ENCODE measurements at places on chromosomes 7 and 10. TPM values are rescaled to one million over a fixed set of nuclear protein-coding genes. Genes with fewer than 3 reads are reported as not detected.

DNA sequence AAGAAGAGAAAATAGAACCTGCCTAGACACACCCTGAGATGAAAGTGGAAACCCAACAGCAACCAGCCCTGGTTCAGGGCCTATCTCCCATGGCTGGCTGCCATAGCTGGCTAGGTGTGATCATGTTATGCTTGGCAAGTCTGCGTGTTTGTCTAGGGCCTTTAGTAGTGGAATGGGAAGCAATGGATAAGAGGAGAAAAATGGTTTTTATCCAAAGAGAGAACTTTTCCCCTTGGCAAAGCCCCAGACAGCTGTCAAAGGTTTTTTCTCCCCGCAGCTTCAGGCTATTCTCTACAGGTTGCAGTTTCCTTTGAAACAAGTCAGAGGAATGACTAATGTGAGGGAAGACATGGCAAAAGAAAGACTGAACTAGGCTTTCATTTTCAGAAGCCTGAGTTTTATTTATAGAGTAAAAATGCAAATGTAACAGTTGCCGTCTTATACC is 161.5 kb downstream of the SEMA3D start:
- H3K4me1 ChIP-seq, result no peaks in the 10 kb centered on the region
- no peaks in the 10 kb centered on the region for H3K27me3 ChIP-seq
- H3K36me3 ChIP-seq, result no peaks in the 10 kb centered on the region
- no peak for DNase-seq

The UPK3B gene
- 0.27 TPM for total RNA-seq

- H3K4me3 ChIP-seq, result no peak overlapping the region
- H3K4me1 ChIP-seq, result no peaks in the 10 kb centered on the region
These were observed 35.5 kb upstream of the CALN1 start for GRCh38 chr7:72447465-72448204.

- DNase-seq, result no peak
- peak overlapping the region; percentile 91 for H3K27ac ChIP-seq
These were observed 667 bp downstream of the KLLN start for GRCh38 chr10:87862679-87863052.

GRCh38 chr7:22296916-22297315 is 60.0 kb downstream of the RAPGEF5 start:
- no peak overlapping the region for H3K27ac ChIP-seq
- no peak for DNase-seq
- H3K4me1 ChIP-seq, result no peaks in the 10 kb centered on the region
- no peaks in the 10 kb centered on the region for H3K27me3 ChIP-seq

DNA sequence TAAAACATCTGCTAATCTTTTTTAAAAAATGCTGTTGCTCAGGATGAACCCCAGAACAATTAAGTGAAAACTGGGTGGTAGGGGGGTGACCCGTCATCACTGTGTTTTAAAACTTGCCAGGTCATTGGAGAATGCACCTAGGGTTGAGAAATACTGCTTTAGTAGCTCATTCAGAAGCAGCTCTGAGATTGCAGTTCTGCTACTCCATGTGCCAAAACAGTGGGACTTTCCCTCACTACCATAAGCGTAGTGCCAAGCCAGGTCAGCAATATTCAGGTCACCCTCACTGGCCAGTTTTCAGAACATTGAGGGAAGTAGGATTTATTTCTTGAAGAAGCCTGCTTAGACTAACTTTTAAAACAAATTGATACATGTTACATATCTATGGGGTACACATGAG is 5.2 kb downstream of the STEAP2 start:
- no peak overlapping the region for H3K4me3 ChIP-seq
- H3K27me3 ChIP-seq, result no peaks in the 10 kb centered on the region
- no peaks in the 10 kb centered on the region for H3K4me1 ChIP-seq
- no peak for DNase-seq

DNA sequence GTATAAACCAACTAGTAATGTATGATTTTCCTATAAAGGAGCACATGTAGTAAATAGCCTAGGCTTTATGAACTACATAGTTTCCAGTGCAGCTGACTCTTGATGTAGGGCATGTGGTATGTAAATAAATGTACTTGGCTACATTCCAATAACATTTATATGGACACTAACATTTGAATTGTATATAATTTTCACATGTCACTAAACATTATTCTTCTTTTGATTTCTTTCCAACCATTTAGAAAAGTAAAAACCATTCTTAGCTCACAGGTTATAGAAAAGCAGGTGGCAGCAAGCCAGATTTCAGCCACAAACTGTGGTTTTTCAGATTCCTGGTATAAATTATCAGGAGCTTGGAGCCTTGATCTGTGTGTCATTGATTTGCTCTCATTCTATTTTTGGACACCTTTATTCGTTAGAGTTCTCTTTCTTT is 1182.0 kb downstream of the CNTNAP2 start:
- H3K36me3 ChIP-seq, result no peaks in the 10 kb centered on the region
- H3K4me3 ChIP-seq, result no peak overlapping the region

DNA sequence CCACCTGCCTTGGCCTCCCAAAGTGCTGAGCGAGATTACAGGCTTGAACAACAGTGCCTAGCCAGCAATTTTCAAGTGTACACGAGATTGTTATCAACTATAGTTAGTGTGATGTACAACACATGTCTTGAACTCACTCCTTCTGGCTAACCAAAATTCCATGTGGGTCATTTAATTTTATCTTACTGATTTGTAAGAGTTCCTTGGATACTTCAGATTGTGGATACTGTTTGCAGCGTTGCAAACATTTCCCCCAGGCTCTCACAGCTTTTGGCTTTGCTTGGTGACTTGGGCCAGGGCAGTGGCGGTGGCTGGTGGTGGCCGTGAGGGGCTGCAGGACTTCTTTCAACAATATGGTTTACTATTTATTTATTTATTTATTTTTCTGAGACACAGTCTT is 8.5 kb upstream of the TMEM270 start:
- H3K27me3 ChIP-seq, result peaks cover 5% of the 10 kb centered on the region
- H3K36me3 ChIP-seq, result no peaks in the 10 kb centered on the region
- H3K4me1 ChIP-seq, result no peaks in the 10 kb centered on the region
- peak overlapping the region; percentile 27 for H3K27ac ChIP-seq
- H3K4me3 ChIP-seq, result no peak overlapping the region

DNA sequence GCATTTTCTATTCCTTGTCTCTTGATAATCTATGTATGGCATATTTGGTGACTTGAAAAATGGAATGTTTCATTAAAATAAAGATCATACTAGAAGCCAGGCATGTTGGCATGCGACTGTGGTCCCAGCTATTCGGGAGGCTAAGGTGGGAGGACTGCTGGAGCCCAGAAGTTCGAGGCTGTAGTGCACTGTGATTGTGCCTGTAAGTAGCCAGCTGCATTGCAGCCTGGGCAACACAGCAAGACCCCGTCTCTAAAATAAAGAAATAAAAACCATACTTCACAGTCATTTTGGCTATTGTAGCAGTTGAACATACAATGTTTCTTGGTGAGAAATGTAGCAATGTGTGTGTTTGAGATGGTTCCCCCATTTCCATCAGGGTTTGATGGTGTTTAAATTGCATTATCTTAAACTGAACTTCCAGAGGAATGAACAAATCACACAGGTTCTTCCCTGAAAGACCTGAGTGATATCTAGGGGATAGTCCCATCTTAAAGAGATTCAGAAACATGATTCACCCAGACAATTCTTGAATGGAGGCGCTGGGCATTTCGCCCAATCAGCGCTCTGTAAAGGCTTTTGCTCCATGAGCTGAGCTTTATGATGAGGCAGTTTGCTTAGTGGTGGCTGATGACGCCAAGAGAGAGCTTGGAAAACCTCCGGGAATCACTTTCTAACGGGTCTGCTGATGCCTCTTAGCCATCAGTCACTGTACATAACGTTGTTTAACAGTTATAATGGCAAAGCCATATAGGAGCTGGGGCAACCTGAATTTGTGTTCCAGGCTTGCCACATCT is 19.4 kb upstream of the BTBD16 start:
- H3K27me3 ChIP-seq, result no peaks in the 10 kb centered on the region
- H3K36me3 ChIP-seq, result no peaks in the 10 kb centered on the region
- no peaks in the 10 kb centered on the region for H3K4me1 ChIP-seq
- H3K27ac ChIP-seq, result peak overlapping the region; percentile 32
- no peak for DNase-seq

DNA sequence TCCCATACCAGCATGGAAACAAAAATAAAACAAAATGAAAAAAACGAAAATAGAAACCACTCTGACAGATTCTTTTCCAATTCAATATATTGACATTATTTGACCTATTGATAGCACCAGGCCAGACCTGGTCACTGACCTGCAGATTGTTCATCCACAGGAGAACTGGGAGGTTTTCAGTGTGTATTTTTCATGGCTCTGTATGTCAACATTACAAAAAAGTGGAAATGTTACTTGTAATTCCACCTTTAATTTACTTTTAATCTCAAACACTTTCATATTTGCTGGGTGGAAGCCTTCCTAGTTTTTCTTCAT is 2.9 kb downstream of the HKDC1 start:
- H3K36me3 ChIP-seq, result no peaks in the 10 kb centered on the region
- no peaks in the 10 kb centered on the region for H3K4me1 ChIP-seq
- no peak overlapping the region for H3K27ac ChIP-seq
- no peak for DNase-seq
- no peaks in the 10 kb centered on the region for H3K27me3 ChIP-seq

DNA sequence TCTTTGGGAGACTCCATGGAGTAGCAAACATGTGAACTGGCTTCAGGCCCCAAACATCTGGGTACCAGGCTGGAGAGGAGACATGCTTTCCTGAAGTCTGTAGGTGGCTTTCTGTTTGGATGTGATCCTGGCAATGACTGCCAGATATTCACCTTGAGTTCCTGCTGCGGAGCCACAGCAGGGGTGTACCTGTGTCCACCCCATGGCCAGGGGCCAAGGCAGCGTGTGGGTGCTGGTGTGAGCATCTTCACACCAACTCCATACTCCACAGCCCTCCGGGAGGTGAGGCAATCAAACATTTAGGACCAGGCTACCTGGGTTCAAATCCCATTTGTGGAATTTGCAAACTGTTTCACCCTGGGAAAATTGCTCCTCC is 113.0 kb downstream of the ADCY1 start:
- H3K27ac ChIP-seq, result no peak overlapping the region
- H3K36me3 ChIP-seq, result no peaks in the 10 kb centered on the region
- DNase-seq, result no peak

DNA sequence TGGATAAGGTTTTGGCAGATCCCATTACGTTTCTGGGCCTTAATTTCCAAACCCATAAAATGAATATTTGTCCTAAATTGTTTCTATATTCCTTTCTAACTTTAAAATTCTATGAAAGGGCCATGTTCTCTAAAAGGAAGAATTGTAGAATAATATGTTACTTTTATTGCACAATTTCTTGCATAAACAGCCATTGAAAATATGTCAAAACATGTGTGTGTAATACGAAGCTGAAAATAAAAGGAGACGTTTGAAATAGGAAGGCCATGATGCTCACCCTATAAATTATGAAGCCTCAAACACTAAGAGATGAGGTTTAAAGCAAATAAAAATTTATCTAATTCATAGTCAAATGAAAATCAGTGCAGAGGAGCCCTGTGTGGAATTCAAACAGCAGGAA is 145.0 kb upstream of the LRRTM3 start:
- H3K36me3 ChIP-seq, result no peaks in the 10 kb centered on the region
- H3K27me3 ChIP-seq, result no peaks in the 10 kb centered on the region

The MBL2 gene
- 0.11 TPM for total RNA-seq

GRCh38 chr10:78457804-78458482 is 424.3 kb downstream of the RPS24 start:
- H3K4me3 ChIP-seq, result no peak overlapping the region
- H3K27ac ChIP-seq, result no peak overlapping the region
- no peaks in the 10 kb centered on the region for H3K36me3 ChIP-seq

- no peak for DNase-seq
- no peaks in the 10 kb centered on the region for H3K36me3 ChIP-seq
- H3K4me1 ChIP-seq, result peaks cover 47% of the 10 kb centered on the region
- H3K4me3 ChIP-seq, result no peak overlapping the region
These were observed 60.7 kb downstream of the VCL start for GRCh38 chr10:74058658-74059057.

The PTF1A gene
- not detected for total RNA-seq

- H3K27me3 ChIP-seq, result no peaks in the 10 kb centered on the region
- H3K4me3 ChIP-seq, result no peak overlapping the region
- no peak overlapping the region for H3K27ac ChIP-seq
- peaks cover 49% of the 10 kb centered on the region for H3K4me1 ChIP-seq
- no peak for DNase-seq
These were observed 26.1 kb upstream of the EPC1 start for GRCh38 chr10:32373031-32373430.

The NRCAM gene
- total RNA-seq, result 0.31 TPM

GRCh38 chr10:47183704-47184041 is 116.3 kb upstream of the GDF10 start:
- no peaks in the 10 kb centered on the region for H3K27me3 ChIP-seq
- no peaks in the 10 kb centered on the region for H3K36me3 ChIP-seq
- peak; percentile 70 for DNase-seq
- no peaks in the 10 kb centered on the region for H3K4me1 ChIP-seq

The PRLHR gene
- not detected for total RNA-seq

DNA sequence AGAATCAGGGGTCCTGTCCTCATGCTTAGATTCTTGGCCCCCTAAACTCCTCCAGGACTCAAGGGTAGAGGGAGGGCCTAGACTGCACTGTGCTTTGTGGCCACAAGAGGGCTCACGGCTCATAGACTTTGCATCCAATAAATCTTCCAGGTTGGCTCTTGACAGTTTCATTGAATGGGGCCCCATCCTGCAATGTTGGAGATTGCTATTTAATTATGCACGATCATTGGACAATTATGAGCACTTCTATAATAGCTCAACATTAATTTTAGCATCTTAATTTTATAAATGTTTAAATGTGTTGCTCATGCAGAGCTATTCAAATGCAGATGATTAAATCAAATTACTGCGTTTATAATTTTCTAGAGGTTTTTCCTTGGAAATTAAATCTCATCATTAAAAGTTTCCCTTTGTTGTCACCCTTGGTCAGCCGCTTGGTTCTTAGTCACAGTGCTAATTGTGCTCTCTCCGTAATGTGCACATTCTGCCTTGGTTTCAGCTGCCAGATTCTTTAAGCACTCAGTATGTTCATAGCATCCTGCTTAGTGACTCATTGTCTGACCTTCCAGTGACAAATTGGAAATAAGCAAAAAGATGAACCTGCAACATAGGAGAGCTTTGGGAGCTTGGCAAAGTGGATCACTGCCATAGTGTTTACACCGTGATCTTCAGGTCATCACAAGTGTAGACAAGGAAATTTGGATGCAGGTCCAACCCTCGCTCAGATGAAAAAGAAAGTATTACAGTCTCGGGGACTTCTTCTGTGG is 33.4 kb upstream of the PLPP4 start:
- H3K27me3 ChIP-seq, result no peaks in the 10 kb centered on the region
- H3K36me3 ChIP-seq, result no peaks in the 10 kb centered on the region
- no peaks in the 10 kb centered on the region for H3K4me1 ChIP-seq
- H3K4me3 ChIP-seq, result no peak overlapping the region
- H3K27ac ChIP-seq, result no peak overlapping the region

DNA sequence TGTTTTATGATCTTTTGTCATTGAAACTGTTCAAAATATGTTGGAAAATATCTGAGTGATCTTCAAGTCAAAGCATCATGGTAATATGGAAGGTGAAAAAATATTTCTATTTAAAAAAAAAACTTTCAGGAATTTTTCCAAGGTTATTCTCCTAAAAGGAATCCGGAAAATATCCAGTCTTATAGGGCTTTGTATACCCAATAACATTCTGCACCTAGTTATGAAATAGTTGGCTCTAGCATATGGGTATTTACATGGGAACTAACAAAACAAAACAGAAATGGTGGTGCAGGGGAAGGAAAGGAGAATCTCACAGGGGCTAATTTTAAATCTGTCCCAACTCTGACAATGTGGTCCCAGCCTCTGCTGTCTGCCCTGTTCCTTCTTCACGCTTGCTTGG is 167.1 kb upstream of the RHEB start:
- no peaks in the 10 kb centered on the region for H3K36me3 ChIP-seq
- H3K27me3 ChIP-seq, result no peaks in the 10 kb centered on the region
- H3K27ac ChIP-seq, result peak overlapping the region; percentile 44

The ADRB1 gene
- 0.66 TPM for total RNA-seq

GRCh38 chr7:1141651-1142050 is 18.3 kb downstream of the ZFAND2A start:
- H3K36me3 ChIP-seq, result no peaks in the 10 kb centered on the region
- no peak for DNase-seq
- H3K27me3 ChIP-seq, result no peaks in the 10 kb centered on the region
- H3K4me1 ChIP-seq, result peaks cover 16% of the 10 kb centered on the region
- H3K4me3 ChIP-seq, result no peak overlapping the region

The GIMAP1 gene
- 7.8 TPM for total RNA-seq

All from gastrocnemius medialis (tissue), 4 donors.